ENCODE measurements at places on chromosomes 12 and 14. TPM values are rescaled to one million over a fixed set of nuclear protein-coding genes. Genes with fewer than 3 reads are reported as not detected.

DNA sequence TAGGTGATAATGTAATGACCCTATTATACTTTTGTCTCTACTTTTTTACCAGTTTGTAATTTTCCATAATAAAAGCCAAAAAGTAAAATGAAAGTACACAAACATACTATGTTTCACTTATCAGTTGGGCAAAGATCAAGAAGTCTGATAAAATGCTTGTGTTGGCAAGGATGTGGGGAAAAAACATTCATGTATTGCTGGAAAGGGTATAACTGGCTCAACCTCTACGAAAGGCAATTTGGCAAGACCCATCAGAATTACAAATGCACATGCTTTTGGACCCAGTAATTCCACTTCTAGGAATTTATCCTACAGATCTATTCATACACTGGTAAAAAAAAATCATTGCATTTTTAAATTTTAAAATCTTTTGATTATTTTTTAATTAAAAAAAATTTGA is 68.0 kb downstream of the SPTB start:
- no peak for DNase-seq

- no peak for DNase-seq
These were observed 16.7 kb upstream of the MAP1LC3B2 start for GRCh38 chr12:116542345-116542956.

DNA sequence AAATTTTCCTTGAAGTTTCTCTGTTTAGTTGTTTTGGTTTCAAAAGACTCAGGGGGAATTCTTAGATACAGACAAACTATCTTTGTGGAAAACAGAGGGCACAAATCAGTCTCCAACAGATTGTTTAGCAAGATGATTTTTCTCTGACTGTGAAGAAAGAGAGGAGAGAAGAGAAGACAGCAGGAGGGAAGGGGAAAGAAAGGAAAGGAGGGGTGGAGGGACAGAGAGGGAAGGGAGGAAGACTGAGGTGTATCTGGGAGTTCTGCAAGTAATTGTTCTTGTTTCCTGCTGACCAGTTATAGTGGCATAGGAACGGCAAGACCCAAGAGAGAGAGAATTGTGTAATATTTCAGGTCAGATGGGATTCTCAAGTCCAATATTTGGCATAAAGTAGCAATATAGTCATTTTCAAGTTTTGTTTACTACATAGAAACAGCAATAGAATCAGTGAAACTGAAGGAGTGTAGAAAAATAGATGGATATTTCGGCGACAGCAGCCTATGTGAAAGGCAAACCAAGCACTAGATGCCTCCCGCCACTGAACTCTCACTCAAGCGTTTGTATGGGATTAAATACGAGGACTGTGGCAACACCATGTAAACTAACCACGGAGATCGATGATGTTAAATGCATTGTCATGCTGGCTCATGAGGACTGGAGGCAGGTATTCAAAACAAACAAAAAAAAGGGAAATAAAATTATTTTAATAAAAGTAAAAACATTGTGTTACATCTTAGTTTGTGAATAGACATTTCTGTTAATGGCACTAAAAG is 342.5 kb downstream of the SLC16A7 start:
- no peak for DNase-seq

The TAS2R8 gene
- not detected for total RNA-seq

- no peak for DNase-seq
These were observed 13.3 kb downstream of the BEST3 start for GRCh38 chr12:69685810-69686209.

The NEUROD4 gene
- total RNA-seq = not detected

DNA sequence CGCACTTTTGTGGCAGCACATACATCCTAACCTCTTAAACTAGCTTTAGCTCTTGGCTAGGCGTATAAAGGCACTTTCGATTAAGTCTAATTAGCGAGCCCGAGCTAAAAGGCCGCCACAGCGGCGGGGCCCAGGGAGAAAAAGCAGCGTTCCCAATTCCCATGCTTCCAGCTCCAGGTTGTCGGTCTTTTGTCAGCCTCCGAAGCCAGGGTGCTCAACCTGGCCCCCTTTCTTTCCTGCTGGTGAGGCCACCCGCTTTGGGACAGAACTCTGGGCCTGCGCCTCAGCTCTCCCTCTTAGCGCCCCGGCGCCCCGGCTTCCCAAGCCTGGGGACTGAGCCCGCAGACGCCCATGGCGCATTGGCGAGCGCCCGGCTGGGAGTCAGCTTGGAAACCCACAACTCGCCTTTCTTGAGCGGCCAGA is 33.3 kb upstream of the TBX5 start:
- peak; percentile 49 for DNase-seq
